Inflammatory macrophage treated with lipopolysaccharide for 1 hour (primary cell): ENCODE measurements at places on chromosomes 7 and 10.

DNA sequence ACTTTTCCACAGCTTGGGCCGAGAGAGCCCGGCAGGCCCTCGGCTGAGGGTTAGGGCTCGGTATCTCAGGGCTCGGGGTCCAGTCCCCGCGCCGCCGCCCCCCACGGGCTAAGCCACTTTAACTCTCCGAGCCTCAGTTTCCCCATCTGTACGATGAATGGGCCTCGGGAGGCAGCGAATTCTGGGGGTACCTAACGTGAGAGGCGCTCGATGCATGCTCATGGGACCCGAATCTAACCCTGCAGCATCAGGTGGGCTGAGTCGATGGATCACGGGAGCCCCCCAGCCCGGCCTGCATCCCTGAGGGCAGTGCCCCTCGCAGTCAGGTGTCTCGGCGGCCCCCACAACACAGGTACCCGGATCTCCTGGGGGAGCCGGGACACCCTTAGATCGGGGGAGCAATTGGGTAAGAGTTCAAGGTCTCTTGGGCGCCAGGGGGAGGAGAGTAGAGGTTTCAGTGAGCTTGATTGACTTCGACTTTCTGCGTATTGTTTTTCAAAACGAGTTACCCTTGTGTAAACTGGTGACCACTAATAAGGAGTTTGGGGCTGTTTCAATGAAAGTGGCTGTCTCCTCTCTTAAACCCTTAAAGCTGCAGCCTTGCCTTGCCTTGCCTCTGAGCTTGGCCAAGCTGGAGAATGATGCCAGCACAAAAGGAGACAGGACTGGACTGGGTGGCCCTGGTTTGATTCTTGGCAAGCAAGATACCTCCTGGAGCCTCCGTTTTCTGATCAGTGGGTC lies 631 bp downstream of the POR start:
- DNase-seq = no peak

DNA sequence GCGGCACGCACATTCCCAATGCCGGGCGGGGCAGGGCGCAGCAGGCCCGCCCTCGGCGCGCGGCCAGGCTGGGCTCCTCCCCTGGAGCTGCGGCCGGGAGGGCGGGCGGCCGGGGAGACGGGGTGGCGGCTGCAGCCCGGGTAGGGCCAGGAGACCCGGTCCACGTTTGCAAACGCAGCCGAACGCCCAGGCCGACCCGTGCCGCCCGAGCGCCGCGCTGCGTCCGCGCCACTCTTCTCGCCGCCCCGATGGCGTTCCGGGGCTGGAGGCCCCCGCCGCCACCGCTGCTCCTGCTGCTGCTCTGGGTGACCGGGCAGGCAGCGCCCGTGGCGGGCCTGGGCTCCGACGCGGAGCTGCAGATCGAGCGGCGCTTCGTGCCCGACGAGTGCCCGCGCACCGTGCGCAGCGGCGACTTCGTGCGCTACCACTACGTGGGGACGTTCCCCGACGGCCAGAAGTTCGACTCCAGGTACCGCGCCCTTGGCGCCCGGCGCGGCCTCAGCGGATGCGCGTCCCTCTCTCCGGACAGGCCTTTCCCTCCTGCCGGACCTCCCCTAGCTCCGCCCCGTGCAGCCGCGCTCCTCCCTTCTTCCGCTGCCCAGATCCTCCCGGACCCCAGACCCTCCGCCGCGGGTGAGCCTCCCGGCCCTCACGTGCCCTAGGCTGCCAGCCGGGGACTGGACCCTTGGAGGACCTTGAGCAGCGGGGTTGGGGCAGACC lies at the start of gene FKBP9:
FKBP9 (plus strand) TSS at position 115 of the 720 bp plus-strand sequence; CDS start at position 249, 134 bp downstream.
- DNase-seq = peak; percentile 61

- no peak for DNase-seq
These were observed 85.7 kb upstream of the GLCCI1 start for GRCh38 chr7:7882888-7883287.

DNA sequence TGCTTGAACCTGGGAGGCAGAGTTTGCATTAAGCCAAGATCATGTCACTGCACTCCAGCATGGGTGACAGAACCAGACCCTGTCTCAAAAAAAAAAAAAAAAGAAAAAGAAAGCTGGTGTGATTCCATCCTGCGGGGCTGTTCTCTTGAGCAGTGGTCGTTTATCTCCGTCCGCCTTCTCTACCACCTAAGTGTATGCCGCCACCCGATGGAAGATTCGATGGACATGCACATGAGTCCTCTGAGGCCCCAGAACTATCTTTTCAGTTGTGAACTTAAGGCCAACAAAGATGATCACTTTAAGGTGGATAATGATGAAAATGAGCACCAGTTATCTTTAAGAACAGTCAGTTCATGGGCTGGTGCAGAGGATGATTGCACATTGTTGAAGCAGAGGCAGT lies 65.7 kb downstream of the ABRAXAS2 start:
- DNase-seq = no peak

DNA sequence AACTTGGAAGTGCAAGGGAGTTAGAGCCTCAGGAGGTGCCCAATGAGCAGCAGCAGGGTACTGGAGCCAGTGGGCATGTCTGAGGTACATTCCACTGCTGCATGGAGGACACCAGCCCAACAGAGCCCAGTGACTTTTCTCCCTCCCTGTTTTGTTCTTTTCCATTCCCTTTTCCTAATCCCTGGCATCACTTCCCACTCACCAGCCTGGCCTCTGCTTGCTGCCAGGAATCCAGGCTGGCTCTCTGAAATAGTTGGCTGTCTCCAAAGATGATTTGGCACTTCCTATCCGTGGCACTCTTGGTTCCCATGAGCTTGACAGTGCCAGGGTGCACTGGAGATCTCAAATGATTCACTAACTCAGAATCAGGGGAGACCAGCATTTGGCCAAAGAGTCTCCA lies 97.7 kb upstream of the ZPBP start:
- no peak for DNase-seq

GRCh38 chr7:135075716-135076115 lies 72.2 kb upstream of the TMEM140 start:
- no peak for DNase-seq

DNA sequence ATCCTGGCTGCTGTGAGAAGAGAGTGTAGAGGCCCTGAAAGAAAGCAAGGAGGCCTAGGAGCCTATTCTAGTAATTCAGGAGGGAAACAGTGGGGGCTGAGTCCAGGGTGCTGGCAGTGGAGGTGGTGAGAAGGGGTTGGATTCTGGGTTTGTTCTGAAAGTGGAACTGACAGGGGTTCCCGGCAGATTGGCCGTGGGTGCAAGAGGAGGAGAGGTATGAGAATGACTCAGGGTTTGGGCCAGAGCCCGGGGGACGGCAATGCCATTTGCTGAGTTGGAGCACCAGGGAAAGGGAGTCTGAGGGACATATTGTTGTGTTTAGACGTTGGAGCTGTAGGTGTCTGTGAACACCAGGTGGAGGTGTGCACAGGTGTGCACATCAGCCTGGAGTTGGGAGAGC lies 38.5 kb downstream of the NPTX2 start:
- no peak for DNase-seq

DNA sequence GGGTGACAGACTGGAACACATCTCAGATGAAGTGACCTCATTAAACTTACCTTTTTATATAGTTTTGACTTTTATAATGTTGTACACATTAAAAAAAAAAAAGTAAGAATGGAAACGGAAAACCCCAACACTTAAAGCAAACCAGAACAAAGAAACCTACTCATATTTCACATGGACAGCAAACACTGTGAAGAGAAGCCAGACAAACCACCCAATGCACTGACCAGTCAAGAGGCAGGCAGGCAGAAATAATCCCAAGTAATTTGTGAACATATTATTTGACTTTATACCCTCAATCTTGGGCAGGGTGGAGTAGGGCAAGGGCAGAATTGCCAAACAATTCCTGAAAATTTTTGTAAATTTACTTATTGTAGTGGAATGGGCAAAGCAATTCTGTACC lies 39.8 kb downstream of the WAPL start:
- DNase-seq = no peak

- peak; percentile 64 for DNase-seq
These were observed 28.3 kb upstream of the PIK3CG start for GRCh38 chr7:106836816-106837215.

GRCh38 chr10:36362257-36362656 lies 720.2 kb upstream of the FZD8 start:
- DNase-seq = no peak

DNA sequence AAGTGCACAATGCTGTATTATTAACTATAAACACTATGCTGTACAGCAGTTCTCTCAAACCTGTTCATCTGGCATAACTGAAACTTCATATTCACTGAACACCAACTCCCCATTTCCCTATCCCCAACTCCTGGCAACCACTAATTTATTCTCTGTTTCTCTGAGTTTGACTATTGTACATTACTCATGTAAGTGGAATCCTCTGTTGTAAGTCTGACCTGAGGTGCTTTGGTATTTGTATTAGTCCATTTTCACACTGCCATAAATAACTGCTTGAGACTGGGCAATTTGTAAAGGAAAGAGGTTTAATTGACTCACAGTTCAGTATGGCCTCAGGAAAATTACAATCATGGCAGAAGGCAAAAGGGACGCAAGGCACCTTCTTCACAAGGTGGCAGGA lies 266.3 kb downstream of the PPP1R3A start:
- no peak for DNase-seq

DNA sequence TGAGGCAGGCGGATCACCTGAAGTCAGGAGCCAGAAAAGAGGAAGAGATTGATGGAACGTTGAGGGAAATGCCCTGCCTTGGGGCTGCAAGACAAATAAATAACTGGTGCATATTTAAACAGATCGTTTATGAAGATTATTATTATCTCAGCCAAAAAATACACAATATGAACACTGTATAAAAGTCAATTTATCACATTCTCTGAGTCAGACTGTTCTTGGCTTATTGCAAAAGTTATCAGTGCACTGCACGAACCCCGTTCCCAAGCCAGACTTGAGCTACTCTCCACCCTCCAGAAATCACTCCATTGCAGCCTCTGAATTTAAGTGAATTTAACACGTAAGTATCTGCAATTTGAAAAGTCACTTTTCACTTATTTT lies 1.6 kb downstream of the DNMBP start:
- DNase-seq = no peak

- no peak for DNase-seq
These were observed 35.9 kb downstream of the INSIG1 start for GRCh38 chr7:155333346-155334234.
